ENCODE measurements at places on chromosomes 6 and 20. TPM values are rescaled to one million over a fixed set of nuclear protein-coding genes. Genes with fewer than 3 reads are reported as not detected.

Gene CTSZ
- total RNA-seq = 128 TPM

Gene PI16
- not detected for total RNA-seq

Gene TLDC2
- total RNA-seq = under 0.01 TPM

Gene SLC52A3
- not detected for total RNA-seq

Gene CRYBG1
- total RNA-seq = 2.1 TPM

Gene GNAS-AS1
- total RNA-seq = 0.33 TPM

Gene FAM217A
- not detected for total RNA-seq

Gene LY6G6C
- total RNA-seq = not detected

Gene CD109
- total RNA-seq = 12.8 TPM

Gene C6orf163
- total RNA-seq = 1.8 TPM

Gene RIMS1
- 3.9 TPM for total RNA-seq

Gene SLC22A16
- under 0.01 TPM for total RNA-seq

Gene MTRF1L
- total RNA-seq = 13.4 TPM

Gene HCRTR2
- not detected for total RNA-seq

Gene GJA10
- total RNA-seq = not detected

Gene SPATS1
- under 0.01 TPM for total RNA-seq

Gene PLEKHG1
- total RNA-seq = 5.4 TPM

Gene CALHM4
- total RNA-seq = not detected

Gene MYMX
- total RNA-seq = not detected

Gene ECT2L
- 0.17 TPM for total RNA-seq

Gene GSTA2
- total RNA-seq = not detected

Gene GATA5
- total RNA-seq = 0.26 TPM

Gene KCNG1
- total RNA-seq = 26.5 TPM

Gene RPL7L1
- 108 TPM for total RNA-seq

Gene LY6G6F
- total RNA-seq = not detected

Gene OR12D3
- total RNA-seq = not detected

Gene TSPO2
- total RNA-seq = not detected

Gene TGM3
- total RNA-seq = not detected

Gene ADGRF1
- not detected for total RNA-seq

Gene BPI
- total RNA-seq = not detected

Gene ID4
- total RNA-seq = 0.83 TPM

Gene ZBP1
- not detected for total RNA-seq

Gene EDEM2
- 61.4 TPM for total RNA-seq

Gene OLIG3
- total RNA-seq = not detected

Measured in fibroblast of lung (primary cell).